ENCODE measurements at places on chromosomes 5 and 9.

DNA sequence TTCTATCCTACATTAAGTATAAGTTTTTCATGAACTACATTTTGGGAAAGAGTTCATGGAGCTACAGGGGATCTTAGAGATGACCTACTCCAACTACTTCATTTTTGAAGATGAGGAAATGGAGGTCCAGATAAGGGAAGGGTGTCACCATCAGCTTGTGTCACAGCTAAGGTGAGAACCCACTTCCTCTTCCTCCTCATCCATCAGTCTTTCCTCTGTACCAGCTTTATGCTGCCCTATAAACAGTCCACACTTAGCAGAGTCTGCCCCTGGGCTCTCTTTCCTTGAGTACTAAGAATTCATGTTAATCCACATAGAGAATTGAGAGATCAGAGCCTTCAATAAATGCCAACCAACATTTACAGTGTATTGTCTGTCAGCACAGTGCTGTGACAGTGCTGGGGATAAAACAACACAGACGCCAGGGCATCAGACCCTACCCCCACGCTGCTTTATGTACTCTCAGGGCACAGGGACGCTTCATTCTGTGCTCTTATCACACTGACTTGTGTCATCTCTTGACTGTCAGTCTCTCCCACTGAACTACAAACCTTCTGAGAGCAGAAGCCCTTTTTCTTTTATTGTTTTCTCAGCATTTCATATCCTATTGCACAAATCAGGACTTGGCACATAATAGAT, 22.1 kb downstream of the ADRB2 start:
- no peak for DNase-seq

DNA sequence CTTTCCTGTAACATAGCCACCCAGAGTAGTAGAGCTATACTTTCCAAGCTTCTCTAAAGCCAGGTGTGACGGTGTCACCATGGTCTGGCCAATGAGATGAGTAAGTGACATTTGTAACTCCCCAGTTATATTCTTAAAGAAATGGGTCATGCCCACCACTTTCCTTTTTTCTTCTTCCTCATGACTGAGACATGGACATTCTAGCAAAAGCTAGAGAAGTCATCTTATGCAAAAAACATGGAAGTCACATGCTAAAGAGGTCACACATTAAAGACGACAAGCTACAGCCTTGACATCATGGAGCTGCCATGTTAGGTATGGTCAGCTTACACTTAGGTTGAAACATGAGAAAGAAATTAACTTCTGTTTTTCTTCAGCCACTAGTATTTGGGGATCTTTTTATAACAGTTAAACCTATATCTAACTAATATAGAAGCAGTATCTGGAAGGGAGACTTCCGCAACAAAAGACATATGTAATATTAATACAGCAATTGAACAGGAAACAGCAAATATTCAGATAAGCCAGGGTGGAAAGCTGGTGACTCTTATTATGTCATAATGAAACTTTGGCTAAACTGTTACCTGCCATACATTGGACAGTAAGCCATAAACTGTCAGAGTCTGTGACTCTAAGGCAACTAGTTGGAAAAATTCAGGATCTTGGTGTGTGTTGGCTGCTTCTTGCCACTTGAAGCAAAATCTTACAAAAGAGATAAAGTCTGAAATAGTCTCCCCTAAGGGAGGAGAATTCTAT, 54.7 kb upstream of the SNX2 start:
- no peak for DNase-seq

- no peak for DNase-seq
These were observed 47.5 kb upstream of the RNF20 start for GRCh38 chr9:101485924-101486692.

- DNase-seq: no peak
These were observed 5.0 kb downstream of the MED7 start for GRCh38 chr5:157137691-157138090.

DNA sequence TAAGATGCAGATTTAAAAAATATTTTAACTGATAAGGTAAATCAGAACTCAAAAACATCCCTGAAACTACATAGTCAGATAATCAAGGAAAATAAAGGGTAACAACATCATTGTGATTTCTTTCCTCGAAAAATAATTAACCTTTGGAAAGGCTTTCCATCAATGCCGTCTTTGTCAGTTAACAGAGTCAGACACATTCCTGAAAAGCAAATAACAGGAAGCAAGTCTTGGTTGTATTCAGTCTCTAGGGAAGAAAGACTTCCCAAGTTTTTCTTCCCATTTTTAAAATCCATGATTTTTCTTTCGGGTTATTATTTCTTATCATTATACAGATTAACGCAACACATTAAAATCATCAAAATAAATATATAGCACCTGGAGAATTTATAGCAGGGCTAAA, 256.4 kb upstream of the CDH6 start:
- DNase-seq: no peak

GRCh38 chr5:175658299-175659145, 651 bp downstream of the HRH2 start:
- no peak for DNase-seq

- DNase-seq: no peak
These were observed 36.7 kb downstream of the PAX5 start for GRCh38 chr9:36997414-36997813.

- DNase-seq: no peak
These were observed 112.8 kb upstream of the CTNND2 start for GRCh38 chr5:12017007-12017406.

DNA sequence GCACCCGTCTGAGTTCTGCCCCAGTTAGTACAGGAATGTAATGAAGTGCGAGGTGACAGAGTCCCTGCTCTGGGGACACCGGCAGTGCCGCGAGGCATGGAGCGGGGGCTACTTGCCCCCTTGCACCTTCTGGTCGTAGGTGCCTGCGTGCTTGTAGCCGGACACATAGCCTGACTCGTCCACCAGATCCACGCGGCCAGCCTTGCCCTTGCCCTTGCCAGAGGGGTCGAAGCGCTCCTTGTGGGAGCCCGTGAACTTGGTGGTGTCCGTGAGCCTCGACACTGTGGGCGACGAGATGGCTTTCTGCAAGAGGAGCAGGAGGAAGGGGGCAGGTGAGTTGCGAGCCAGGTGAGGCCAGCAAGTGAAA, 28.2 kb downstream of the TPPP start:
- DNase-seq: no peak

DNA sequence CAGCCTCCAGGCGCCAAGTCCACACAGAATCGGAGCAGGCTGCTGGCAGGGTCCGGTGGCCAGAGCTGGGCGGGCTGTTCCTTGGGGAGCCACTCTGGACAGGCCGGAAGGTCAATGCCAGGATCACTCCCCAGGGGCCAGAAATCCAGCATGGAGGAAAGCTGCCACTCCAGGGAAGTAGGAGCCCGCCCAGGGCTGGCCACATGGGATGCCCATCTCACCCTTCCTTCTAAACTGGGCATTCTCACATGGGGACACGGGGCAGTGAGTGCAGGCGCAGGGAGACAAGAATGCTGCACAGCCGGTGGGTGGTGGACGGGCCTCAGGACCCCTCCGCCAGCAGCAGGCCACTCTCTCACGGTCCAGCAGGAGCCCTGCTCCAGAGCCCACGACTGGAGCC, 58.2 kb downstream of the ADAMTS2 start:
- no peak for DNase-seq

- no peak for DNase-seq
These were observed 176.0 kb upstream of the ZNF608 start for GRCh38 chr5:124922255-124922975.

DNA sequence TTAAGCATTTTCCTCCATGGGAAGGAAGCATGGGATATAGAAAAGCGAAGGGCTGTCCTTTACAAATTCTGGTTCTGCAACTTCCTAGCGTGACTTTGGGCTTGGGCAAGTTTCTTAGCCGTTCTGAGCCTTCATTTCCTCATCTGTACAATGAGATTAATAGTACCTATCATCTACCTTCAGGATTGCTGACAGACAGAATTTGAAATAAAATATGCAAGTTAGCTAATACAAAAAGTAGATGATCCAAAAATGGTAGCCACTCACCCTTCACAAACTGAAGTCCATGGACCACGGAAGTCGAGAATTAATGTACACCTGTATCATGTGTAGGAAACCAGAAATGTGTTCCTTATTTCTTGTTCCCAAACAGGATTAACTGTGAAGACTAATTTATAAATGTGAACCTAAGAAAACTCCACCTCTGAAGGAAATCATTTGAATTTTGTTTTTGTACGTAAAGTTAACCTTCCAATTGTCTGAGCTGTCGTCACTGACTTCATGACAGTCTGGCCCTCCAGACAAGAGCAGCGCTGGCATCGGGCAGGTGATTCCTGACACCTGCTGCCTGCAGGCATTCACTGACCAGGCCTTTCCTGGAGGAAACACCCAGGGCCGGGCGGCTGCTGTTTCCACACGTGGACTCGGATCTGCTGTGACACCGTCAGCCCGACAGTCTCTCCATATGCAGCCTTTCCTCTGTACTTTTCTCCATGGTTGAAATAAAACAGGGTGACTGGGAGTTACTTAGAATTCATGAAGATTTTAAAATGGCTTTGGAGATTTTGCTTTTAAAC, 63.4 kb downstream of the PSMB7 start:
- no peak for DNase-seq

DNA sequence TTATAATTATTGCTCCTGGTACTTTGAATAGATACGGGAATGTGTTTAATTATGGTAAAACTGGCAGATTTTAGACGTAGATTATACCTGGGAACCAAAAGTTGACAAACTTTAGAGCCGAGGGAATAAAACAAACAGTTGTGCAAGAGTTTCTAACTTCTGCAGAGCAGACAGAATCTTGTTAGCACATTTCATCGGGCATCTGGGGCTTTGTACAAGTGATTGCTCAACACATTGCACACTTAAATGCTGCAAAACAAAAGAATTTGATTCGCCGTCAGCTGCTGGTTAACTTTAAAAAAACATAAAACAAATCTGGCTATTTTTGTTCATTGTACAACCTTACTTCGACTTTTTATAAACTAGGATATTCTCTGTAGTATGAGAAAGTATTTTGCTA, 398.1 kb downstream of the MAN2A1 start:
- no peak for DNase-seq

DNA sequence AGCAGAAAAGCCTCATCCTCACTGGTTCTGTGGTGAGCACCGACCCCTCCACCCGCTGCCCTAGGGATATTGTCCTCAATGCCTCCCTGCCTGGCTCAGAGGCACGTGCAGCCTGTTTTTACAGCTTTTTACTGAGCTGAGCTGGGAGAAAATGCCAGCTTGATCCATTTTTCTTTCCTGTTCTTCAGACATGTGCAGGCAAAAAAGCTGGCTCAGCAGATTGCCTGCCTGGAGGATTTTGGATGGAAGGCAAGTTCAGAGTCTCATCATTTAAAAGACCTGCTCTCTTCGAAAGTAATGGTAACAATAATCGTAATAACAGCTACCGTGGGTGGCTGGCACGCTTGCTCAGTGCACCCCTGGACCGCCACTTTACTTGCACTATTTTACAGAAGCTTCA, 135.0 kb upstream of the SMIM23 start:
- DNase-seq: no peak

DNA sequence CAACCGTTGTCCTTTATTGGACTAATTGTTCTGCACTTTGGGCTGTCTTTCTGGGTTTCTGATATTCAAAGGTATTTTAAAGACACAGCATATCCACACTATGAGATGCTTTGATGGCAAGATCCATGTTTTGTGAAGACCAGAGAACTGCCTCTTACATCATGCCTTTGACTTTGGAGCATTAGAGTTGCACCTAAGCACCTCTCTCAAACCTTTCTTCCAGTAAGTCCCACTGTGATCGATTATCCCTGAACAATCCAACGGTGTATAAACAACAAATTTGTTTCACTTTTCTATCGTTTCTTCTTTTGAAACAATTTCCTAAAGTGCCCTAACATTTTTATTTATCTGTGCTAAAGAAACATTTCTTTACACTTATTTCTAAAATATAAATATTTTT, 144.4 kb downstream of the KCTD16 start:
- DNase-seq: no peak

All from hematopoietic multipotent progenitor cell treated with erythropoietin and hydrocortisone succinate and interleukin-3 and kit ligand, for 17 days (in vitro differentiated cells).